ENCODE measurements at places on chromosomes 11 and 22.

DNA sequence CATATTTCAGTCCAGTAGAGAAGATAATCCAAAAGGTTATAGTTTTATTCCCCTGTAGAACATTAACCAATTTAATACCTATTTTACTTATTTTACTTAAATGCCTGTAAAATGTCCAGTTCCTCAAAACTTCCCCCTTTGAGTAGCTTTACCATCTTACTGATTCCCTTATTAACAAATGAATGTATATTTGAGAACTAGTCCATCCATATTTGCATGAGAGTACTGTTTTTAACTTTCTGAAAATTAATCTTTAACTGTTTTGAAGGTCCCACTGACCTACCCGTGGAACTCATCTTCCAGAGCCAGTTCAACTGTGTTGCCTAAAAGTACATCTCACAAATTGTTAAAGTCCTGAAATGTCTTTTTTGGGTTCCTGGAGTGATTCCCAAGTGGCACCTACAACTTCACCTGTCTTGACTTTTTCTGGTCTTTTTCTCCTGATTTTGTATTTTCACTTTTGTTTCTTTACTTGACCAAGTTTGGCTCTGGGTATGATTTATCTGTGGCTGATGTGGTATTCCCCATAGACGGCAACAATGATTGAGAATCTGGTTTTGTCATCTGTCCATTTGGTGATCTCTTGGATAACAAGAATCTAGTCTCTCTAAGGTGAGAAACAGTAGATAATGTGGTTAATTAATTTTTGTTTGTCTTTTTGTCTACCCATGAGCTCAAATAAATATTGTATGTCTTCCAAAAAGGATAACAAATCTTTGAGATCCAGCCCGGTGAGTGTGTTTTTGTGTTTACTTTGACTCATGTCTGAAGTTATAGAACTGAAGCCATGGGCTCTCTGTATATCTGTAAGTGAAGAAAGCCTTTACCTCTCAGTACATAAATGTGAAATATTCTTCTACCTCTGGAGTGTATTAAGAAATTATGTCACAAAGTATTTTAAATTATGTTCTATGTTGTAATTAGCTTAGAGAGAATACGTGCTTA lies 174.2 kb downstream of the ETS1 start:
- DNase-seq: no peak

DNA sequence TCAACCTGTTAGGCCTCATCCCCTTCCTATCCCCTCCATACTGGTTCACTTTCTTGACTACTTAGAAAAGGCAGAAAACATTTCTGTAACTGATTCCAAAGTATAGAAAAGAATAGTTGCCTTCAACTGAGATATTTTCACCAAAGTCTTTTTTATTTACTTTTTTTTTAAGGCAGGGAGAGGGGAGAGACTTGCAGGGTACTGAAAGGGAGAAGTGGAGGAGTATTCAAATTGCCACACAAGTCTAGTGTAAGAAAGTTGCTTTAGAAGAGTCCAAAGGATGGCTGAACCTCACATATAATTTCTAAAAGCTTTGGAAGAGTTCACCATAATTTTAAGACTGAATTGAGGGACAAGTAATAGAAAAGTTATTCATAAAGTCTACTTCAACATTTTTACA lies 6.3 kb downstream of the PHF21A start:
- no peak for DNase-seq

GRCh38 chr11:102430158-102430836 lies 22.3 kb downstream of the TMEM123 start:
- no peak for DNase-seq

- no peak for DNase-seq
Observed at GRCh38 chr11:58739725-58740430, 8.1 kb upstream of the GLYAT start.

GRCh38 chr11:11836676-11837231 lies 5.0 kb upstream of the USP47 start:
- DNase-seq: peak; percentile 21

GRCh38 chr11:11662578-11662977 lies 40.8 kb upstream of the GALNT18 start:
- DNase-seq: no peak

- peak; percentile 48 for DNase-seq
Observed at GRCh38 chr11:65719871-65720210, 757 bp downstream of the RNASEH2C start.

- DNase-seq: peak; percentile 62
Observed at GRCh38 chr11:18312012-18312411, 9.9 kb downstream of the HPS5 start.

DNA sequence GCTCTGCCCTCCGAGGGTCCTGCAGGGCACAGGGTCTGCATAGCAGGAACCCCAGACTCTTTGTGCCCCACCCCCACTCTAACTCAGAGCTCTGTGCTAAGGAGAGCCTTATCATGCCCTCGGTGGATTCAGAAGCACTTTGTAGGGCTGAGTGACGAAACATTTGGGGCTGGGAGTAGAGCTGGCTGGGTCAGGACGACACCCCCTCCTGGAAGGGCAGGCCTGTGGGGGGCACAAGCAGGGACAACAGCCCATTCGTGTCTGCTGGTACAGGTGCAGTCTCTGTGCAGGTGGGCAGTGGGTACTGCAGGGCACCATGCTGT lies 8.9 kb downstream of the APOBEC3A start:
- DNase-seq: no peak

GRCh38 chr11:2940921-2941821 lies 12.0 kb upstream of the PHLDA2 start:
- DNase-seq: no peak

- no peak for DNase-seq
Observed at GRCh38 chr11:61080986-61081590, 21.2 kb upstream of the CD5 start.

DNA sequence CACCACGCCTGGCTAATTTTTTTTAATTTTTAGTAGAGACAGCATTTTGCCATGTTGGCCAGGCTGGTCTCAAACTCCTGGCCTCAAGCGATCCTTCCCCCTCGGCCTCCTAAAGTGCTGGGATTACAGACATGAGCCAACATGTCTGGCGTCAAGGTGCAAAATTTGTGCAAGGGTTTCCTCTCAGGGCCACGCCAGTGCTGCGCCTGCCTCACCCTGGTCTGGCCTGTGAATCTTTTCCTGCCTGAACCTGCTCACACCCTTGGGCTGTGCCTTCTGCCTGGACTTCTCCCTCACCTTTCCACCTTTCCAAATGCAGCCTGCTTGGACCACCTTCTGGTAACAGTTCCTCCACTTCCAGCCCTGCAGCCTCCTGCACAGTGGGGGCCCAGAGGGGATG lies 43.4 kb downstream of the MCM5 start:
- no peak for DNase-seq

GRCh38 chr22:37526376-37526775 lies 7.2 kb upstream of the CARD10 start:
- no peak for DNase-seq

DNA sequence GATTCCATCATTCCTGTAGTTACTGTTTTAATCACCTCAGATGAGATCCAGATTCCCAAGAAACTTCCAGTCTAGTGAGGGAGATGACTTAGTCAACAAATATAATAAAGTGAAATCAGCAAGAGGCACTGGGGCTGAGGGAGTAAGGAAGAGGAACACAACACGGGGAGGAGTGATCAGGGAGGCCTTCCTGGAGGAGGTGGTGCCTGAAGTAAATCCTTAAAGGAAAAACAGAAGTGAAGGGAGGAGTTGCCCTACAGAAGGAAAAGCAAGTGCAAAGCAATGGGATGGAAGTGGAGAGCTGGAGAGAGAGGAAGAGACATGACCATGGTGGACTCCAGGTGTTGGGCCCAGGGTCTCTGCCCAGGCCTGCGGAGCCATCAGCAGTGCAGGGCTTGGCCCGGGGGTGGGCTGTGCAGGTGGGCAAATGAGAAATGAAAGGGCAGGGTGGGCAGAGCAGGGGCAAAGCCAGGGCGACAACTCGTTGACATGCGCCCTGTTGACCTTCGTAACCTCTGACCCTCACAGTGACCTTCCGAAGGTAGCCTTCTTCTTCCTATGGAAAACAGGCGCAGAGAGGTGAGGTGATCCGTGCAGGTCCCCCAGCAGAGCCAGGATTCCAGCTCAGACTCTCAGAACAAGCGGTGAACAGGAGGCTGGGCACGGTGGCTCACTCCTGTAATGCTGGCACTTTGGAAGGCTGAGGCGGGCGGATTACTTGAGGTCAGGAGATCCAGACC lies 12.1 kb upstream of the PPARA start:
- DNase-seq: no peak

DNA sequence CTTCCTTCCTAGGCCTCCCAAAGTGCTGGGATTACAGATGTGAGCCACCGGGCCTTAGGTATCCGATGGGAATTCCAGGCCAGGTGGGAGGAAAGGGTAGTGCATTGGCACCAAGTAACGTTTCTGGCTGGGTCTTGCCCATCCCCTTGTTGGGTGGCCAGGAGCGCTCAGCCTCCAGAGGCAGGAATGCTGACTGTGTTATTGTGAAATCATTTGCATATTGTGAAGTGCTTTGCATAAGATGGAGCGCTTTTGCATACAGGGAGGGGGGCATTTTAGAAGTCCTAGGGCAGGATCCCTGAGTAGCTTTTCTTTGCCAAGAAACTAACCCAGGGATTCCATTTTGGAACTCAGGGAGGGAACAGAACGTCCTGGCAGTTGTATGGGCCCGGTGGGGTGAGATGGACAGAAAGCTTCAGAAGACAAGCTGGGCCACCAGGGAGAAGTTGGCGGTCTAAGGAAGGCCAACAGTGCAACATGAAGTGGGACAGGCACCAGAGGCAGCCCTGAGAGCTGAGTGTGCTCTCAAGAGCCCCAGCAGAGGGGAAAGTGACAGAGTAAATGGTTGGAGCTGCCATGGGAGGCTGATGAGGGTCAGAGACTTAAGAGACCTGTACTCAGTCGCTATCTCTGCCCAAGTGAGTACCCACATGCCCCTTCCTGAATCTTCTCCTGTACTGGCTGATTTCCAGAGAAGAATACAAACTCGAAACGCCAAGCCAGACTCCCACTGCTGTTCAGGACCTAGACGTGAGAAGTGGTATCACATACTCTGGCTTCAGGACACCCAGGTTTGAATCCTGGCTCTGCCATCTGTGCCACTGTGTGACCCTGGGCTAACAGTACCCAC lies 1.3 kb upstream of the SLC39A13 start:
- DNase-seq: peak; percentile 41

- DNase-seq: peak; percentile 50
Observed at GRCh38 chr11:444396-445144, 2.8 kb upstream of the ANO9 start.

DNA sequence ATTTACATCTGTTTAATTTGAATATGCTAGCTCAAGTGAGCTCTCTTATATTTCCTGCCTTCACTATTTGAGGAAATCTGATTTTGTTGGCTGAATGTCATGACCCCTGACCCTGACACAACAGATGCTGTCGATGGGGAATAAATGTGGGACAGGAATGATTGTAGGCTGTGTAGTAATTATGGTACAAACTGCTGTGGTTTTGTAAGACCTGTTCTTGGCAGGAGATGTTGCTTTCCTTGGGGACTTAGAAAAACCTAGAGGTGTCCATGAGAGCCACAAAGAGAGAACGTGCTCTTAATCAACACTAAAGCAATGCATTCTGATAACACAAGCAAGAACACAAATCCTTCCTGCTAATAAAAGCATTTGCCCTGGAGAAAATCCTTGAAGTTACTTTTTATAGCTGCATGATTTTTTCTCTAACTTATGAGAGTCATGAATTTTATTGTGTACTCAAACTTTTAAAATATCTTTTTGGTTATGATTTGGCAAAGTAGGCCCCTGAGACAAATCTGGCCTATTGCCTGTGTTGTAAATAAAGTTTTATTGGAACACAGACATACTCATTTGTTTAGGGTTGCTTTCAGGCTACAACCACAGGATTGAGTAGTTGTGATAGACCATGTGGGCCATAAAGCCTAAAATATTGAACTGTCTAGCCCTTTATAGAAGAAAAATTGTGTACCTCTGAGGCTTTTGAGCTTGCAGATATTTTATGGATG lies 90.2 kb downstream of the DDX10 start:
- DNase-seq: peak; percentile 42

DNA sequence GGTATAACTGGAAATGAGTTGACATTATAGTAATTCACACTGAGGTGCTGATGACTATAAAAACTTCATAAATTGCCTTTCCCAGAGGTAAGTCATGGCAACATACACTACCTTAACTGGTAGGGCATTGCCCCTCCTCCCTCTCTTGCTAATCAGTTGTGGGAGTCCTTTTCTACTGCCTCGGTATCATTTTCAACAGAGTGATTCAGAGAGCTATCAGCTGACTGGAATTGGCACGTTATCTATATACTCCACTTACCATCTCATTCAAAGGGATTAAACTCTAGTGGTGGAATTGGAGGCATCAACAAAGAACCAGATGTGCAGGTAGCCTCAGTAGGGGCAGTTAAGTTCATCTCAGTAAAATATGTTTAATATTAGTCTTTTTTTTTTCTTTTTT lies 8.0 kb upstream of the NUP160 start:
- no peak for DNase-seq

GRCh38 chr22:40422558-40423309 lies 52.3 kb downstream of the SGSM3 start:
- no peak for DNase-seq

DNA sequence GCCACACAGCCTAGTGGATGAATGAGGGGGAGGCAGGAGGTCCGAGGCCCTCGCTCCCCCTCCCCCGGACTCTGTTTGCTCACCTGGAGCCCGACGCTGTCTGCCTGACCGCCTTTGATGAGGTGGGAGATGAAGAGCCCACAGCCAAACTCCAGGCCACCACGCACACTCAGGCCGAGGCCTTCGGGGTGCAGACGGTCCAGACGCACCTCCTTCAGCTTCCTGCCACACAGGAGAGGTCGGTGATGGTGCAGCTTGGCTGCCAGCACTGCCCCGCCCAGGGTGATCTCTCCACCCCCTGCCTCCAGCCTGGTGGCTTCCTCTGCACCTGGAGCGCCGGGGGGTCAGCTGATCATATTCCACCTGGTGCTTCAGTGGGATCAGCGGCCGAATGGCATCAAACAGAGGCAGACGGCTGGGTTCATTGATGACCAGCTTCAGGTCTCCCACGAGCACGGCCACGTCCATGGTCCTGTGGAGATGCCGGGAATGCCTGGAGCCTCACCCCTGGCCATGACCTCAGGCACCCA lies 13.1 kb downstream of the USH1C start:
- DNase-seq: no peak

DNA sequence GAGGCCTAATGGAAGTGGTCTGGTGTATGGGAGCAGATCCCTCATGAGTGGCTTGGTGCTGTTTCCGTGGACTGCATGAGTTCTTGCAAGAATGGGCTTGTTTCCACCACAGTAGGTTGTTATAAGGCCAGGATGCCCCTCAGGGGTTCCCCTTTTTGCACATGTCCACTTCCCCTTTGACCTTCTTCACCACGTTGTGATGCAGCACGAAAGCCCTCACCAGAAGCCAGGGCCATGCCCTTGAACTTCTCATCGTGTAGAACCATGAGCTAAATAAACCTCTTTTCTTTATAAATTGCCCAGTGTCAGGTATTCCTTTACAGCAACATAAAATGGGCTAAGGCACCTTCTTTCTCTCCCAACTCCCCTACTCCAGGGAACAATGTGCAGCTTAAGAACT lies 2.8 kb upstream of the NARS2 start:
- DNase-seq: no peak

GRCh38 chr11:13304655-13305335 lies 27.2 kb downstream of the BMAL1 start:
- peak; percentile 21 for DNase-seq

GRCh38 chr11:32418836-32419235 lies 16.5 kb downstream of the WT1 start:
- no peak for DNase-seq

- DNase-seq: no peak
Observed at GRCh38 chr22:50150161-50151129, 20.1 kb upstream of the PANX2 start.

Measured in fibroblast of pulmonary artery (primary cell).